Activated T-cell treated with anti-CD3 and anti-CD28 coated beads, Interleukin-2, amount 50 U/mL, for 48 hours (primary cell): ENCODE measurements at places on chromosomes 2 and 18.
A peak's percentile ranks its signal among the peaks of the same experiment; 100 is the strongest.

DNA sequence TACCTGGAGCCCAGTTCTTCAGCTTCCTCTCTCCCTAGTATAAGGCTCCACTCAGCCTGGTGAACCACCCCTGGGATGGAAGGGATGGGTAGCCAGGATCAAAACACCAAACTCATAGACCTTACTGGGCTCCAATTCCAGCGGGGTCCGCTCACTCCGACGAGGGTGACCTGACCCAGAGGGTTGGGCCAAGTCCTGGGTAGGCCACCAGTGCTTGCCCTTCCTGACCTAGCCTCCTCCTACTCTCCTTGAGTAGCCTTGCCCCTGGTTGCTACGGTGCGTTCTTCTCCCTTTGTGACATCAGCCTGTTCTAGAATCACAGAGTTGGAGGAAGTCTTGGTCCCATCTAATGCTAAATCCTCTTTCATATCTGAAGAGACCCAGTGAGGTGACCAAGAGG, 537 bp upstream of the STAT4 start:
- no peak for DNase-seq

DNA sequence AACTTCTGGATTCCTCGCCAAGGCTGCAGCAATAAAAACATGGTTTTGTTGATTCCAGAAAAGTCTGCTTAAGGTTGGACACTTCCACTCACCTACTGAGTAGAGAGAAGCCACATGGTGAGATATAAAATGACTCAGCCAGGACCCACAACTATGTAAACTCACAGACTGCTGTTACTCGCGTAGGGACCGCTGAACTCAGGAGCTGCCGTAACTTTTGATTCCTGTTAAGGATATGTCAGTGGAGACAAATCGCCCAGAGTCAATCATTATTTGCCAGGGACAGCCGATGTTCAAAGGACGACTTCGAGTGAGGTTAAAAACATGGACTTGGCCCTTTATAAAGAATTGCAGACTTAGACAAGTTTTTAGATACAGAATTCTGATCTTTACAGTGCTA, 25.6 kb downstream of the CYB5A start:
- no peak for DNase-seq

DNA sequence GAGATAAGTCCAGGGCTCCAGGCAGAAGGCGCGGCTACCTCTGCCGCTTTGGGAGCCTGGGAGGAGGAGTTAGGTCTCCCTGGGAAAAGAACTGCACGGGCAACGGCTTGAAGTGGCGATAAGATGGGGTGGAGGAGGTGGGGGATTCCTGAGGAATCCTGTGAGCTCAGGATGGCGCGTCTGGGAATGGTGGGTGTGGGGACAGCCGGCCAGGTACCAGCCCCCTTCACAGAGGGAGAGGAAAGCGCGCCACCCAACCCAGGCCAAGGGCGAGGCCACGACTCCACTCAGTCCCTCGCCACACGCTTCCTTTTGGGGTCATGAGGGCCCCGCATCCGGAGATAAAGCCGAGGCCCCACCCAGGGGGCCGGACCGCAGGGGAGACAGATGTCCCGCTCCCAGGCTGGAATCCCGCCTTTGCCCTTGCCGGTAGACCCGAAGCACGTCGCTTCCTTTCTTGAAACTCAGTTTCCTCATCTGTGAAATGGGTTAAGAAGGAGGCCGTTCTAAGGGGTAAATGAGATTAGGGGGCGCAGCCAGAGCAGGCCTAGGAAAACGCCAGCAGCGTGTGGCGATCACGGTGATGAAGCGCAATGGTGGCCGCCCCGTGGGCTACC, 1.7 kb upstream of the CTDSP1 start:
- peak; percentile 79 for DNase-seq

- no peak for DNase-seq
Measured at GRCh38 chr18:77671456-77672167, 422.0 kb downstream of the GALR1 start.

DNA sequence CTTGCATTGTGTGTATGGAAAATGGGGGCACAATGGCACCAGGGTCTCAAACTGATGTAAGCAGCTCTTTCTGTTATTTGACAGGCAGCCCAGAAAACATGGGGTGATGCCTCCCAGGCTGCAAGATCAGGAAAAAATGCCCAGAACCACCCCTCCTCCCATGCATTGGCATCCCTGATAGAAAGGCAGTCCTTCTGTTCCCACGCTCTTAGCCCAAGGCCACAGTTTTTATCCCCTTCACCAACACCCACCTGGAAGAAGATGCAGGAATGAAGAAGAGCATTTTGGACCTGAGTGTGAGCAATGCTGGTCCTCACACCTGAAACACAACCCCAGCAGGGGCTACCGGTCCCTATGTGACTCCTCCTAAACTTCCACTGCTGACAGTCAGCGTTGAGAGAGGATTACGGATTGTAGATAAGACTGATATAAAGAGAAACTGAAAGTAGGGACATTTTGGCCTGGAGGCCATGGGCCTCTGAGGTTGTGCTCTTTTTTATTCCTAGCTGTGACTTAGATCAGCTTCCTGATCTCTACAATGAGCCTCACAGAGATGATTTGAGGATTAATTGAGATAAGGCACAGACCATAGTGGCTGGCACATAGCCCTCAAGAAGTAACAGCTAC, 386.0 kb upstream of the ATP5MC3 start:
- DNase-seq: no peak

DNA sequence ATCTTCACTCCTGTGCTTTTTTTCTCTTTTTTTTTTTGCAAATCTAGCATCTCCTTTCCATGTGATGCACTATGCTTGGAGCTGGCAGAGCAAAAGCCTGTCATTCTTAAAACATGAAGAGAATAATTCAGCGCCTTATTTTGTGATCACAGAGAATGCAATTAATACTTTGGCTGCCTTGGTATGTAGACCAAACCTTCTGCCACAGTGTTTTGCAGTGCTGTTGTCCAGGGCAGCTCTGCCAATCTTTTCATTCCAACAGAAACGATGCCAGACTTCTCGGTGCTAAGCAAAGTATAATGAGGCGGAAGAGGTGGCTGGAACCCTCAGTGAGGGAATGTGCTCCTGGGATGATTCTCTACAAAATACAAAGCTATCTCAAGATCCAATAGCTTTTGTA, 25.6 kb downstream of the BCL2 start:
- DNase-seq: no peak

DNA sequence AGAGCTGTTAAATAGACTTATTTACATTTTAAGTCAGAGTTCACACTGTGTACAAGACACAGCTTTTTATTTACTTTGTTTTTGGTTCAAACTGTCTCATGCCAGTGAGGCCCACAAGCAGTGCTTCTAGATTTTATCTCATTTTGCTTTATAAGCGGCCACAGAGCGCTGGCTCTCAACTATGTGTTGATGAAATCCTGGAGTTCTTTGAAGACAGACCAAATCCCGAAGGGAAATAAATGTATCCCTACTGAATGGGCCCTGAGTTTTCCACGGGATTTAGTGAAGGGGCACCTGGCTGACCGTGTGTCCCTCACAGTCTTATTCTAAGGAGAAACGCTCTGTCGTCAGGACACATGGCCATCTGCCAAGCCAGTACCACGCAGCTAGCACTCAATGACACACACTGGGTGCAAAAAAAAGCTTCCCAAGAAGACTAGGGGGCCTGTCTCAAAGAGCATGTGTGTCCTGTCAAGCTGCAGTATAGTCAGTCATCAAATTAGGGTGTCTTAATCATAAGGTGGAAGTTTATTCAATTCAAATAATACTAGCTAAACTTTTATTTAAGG, 23.4 kb downstream of the LYPD1 start:
- DNase-seq: no peak

- peak; percentile 42 for DNase-seq
Measured at GRCh38 chr2:69693059-69693774, 48.7 kb upstream of the ANXA4 start.

DNA sequence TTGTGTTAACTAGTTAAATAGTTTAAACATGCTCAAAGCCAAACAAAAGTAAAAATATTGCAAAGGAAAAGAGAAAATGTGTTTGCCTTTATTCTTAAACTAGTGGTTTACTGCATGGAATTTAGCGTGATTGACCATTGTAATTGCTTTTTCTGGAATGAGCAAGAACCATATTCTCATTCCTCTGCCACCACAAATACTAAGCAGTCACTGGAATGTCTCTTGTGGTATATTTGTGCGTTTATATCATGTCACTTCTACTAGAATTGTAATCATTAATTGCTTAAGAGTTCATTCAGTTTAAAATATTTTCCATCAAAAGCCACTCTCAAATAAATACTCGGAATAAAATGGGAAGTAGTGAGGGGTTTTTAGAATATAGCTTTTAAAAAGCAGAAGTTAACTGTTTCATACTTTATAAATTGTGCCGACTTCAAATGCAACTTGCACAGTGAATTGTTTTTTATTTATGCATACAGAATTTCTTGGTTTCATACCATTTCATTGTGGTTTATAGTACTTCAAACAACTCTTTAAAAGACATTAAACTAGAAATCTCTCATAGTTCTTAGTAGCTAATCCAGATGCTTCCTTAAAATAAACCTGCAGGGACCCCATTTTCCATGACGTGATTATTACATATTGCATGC, 288.1 kb downstream of the EPHA4 start:
- no peak for DNase-seq

GRCh38 chr2:214578442-214578841, 167.6 kb downstream of the VWC2L start:
- DNase-seq: no peak

GRCh38 chr2:14530506-14530905, 102.0 kb upstream of the LRATD1 start:
- no peak for DNase-seq

- no peak for DNase-seq
Measured at GRCh38 chr2:184322615-184323014, 275.7 kb upstream of the ZNF804A start.

DNA sequence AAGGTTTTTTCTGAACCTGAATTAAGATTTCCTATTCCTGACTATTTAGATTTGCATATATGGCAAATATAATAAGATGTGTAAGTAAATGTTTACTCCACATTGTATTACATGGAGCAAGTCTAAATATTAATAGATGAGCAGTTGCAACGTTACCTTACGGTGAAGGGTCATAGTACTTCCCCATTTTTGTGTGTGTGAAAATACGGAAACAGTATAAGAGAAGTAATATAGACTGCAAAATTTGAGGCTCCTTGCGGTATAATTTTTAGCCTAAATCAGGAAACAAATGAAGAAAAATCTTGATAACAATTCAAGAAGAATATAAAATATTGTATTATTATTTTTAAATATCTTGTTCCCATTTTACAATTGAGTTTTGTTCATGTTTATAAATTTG, 434.2 kb downstream of the GRB14 start:
- no peak for DNase-seq

GRCh38 chr18:56245866-56246580, 392.4 kb downstream of the TXNL1 start:
- no peak for DNase-seq

DNA sequence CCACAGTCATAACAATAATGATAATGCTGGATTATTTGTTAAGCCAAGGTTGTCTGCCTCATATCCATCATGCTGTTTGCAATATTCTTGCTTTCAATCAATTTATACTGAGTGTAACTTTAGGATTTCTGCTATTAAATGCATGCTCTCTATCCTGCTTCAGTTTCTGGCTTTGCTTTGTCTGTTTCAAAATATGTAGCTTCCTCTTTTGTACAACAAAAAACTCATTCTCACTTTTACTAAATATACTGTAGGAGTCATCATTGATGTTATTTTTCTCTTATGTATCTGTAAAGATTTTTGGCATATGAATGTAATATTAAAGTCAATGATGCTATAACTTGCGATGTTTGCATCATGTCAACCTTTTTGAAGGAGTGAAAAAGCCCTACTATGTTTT, 149.3 kb downstream of the GPD2 start:
- DNase-seq: no peak

GRCh38 chr2:71609441-71609840, 156.1 kb downstream of the DYSF start:
- no peak for DNase-seq

- DNase-seq: no peak
Measured at GRCh38 chr18:75256376-75256775, 45.8 kb downstream of the TSHZ1 start.

GRCh38 chr2:241957276-241957675, 87.7 kb downstream of the RTP5 start:
- DNase-seq: no peak

GRCh38 chr2:127810156-127810618, 784 bp downstream of the WDR33 start:
- DNase-seq: no peak

DNA sequence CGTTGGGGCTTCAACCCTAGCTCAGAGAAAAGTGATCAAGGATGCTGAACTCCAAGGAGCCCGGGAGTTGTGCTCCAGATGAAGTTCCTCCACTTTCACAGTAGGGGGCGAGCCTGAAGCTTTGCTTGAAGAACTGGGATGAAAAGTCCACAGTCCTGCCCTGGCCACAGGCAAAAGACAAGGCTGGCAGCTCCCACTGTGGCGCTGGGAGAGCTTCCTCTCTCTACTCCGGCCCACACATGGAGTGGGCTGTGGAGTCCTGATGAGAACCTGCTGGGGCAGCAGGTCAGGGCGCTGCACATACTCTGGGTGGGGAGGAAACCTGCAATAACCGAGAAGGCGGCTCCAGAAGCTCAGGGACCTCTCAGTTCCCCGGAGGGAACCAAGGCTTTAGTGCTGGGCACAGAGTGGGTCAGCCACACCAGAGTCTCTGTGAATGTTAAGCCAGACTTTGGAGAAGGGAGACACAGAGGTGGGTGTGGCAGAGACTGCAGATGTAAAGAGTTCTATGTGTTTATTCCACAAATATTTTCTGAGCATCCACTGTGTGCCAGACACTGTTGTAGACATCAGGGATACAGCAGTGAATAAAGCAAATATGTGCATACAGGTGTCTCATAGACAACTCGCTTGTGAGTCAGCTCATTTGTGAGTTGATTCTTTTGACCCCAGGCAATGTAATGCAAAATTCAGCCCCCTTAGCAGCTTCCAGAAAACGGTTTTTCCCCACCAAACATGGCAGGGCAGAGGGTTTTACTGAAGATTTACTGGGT, 48.0 kb upstream of the MRPL33 start:
- no peak for DNase-seq

DNA sequence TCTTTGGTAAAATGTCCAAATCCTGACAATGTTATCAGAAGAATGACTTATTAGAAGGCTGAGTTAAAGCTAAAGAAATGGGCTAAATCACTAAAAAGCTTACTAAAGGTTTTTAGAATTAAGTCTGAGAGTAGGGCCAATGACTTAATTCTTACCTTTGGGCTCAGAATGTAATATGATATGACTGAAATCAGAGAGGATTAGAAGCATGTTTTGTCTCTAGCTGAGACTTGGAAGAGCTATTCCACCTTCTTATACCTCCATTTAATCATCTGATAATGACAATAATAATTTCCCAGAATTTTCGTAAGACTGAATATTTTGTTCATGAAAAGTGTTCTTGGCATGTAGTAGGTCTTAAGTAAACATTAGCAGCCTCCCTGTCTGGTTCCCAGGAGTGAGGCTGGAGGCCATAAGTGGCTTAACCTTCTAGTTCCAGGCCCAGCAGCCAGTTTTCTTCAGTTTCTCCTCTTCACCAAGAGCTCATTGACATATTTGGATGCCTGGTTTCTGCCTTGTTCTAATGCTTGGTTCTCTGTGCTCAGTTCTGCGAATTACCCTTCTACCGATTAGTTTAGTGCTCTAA, 25.5 kb upstream of the E2F6 start:
- no peak for DNase-seq
